Head of caudate nucleus (tissue), 42 donors: ENCODE measurements at places on chromosomes 16 and 17.

DNA sequence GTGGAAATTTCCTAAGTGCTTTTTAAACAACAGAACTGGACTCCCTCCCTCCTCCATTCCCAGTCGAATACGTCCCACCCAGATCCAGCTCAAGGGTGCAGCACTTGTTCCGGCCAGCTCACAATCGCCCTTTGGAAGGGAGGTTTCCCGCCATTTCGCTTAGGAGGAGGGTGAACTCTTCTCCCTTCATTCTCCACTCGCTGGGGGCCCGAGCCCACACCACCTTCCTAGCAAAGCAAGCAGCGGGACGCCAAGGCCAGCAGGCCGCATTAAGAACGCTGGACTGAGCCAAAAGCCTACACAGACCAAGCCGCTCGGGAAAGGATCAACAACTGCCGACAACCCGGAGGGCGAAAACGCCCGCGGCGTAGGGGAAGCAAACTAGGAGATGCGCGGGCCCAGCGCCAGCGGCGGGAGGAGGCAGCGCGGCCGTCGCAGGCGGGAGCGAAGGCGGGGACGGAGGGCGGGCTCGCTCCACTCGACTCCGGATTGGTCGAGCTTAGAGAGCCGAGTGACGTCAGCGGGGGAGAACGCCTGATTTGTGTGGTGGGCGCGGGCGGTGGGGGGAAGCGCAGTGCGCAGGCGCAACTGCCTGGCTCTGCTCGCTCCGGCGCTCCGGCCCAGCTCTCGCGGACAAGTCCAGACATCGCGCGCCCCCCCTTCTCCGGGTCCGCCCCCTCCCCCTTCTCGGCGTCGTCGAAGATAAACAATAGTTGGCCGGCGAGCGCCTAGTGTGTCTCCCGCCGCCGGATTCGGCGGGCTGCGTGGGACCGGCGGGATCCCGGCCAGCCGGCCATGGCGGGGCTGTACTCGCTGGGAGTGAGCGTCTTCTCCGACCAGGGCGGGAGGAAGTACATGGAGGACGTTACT lies at the start of gene PPM1D:
Gene PPM1D, plus strand, starts transcription at position 574 of the 870 bp plus-strand sequence. Its CDS starts 222 bp downstream, at position 796.
- DNase-seq = peak; percentile 99

DNA sequence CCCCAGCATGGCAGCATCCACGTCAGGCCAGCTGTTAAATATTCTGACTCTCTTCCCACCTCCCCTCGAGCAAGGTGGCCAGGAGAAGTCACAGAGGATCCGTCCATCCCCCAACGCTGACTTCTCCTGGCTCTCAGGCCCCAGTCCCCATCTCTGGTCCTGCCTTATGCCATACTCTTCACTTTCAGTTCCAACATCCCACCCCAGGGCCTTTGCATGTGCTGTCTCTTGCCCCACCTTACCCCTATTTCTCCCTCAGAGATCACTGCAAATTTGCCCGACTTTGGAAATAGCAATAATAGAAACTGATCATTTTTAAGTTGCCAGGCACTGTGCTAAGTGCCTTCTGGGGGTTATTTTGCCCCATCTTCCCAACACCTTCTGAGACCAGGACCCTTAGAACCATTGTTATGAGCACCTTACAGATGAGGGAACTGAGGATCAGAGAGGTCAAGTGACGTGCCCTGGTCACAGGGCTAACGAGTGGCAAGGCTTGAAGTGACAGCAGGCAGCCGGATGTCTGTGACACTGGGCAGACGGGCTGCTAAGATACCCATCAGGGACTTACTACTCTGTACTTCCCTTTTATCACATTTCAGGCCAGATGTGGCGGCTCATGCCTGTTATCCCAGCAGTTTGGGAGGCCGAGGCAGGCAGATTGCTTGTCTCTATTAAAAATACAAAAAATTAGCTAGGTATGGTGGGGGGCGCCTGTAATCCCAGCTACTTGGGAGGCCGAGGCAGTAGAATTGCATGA lies 17.7 kb downstream of the HID1 start:
- no peak for DNase-seq

DNA sequence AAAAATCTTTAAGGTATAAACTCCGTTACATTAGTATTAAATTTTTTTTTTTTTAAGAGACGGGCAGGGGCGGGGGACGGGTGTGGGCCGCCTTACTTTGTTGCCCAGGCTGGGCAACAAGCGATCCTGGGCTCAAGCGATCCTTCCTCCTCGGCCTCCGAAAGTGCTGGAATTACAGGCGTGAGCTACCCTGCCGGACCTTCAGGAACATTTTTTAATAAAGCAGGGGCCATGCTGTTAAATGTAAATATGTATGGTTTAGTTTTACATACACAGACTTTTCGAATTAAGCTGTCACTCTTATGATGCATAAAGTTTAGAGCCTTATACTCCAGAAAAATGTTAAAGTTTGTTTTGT lies 2.4 kb downstream of the PPM1D start:
- peak; percentile 18 for DNase-seq

- no peak for DNase-seq
Measured at GRCh38 chr17:12985431-12986293, 32.2 kb downstream of the ELAC2 start.

DNA sequence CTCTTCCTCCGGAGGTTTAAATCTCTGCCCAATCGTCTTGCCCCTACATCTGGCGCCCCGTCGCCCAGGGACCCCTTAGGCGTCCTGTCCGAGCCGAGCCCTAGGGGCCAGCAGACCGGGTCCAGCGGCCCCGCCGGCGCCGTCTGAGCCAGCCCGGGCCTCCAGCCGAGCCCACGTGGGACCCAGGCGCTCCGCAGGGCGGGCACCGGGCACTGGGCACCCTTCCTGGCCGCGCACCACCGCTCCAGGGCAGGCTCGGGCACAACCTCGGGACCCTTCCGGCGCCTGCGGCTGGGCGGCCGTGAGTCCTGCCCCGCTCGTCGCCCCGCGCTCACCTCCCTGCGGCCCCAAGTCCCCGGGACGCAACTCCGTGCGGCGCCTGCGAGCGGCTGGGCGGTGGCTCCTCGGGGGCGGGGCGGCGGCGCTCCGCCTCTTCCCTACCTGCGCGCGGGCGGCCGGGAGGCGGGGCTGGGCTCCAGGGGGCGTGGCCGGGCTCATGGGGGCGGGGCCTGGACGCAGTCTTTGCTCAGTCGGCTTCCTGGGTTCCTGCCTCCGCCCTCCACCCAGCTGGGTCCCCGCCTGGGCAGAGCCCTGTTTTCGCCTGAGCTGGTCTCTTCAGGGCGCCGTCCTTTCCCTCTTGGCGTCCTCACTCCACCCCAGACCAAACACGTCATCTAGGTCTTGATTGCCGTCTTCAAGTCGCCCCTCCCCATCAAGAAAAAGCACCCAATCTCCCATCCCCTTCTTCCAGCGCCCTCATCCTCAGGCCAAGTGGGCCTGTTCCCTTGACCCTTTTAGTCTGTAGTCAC lies at the start of gene RHBDF2:
Gene RHBDF2, minus strand, starts transcription at position 406 of the 809 bp plus-strand sequence. CDS start 19,899 bp downstream, outside the sequence.
- peak; percentile 87 for DNase-seq

DNA sequence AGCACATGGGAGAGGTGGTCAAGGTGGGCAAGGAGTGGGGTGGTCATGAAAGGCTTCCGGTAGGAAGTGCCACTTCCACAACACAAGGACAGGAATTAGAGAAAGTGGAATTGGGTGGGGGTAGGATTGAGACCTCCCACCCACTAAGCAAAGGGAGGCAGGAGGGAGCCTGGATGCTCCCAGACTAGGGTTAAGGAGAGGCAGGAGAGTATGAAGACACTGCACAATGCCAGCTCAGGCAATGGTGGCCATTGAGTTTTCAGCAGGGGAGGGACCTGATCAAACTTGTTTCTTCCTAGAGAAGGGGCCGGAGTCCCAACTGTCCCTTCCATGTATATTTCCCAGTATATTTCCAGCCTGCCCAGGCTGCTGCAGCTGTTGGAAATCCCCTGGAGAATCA lies 3.1 kb upstream of the RAB11FIP4 start:
- peak; percentile 38 for DNase-seq

- no peak for DNase-seq
Measured at GRCh38 chr17:77282524-77283515, 142.1 kb downstream of the SEC14L1 start.

GRCh38 chr16:58377932-58378331 lies 14.3 kb upstream of the GINS3 start:
- no peak for DNase-seq

GRCh38 chr16:56640076-56640475 lies 1.6 kb downstream of the MT1A start:
- no peak for DNase-seq

DNA sequence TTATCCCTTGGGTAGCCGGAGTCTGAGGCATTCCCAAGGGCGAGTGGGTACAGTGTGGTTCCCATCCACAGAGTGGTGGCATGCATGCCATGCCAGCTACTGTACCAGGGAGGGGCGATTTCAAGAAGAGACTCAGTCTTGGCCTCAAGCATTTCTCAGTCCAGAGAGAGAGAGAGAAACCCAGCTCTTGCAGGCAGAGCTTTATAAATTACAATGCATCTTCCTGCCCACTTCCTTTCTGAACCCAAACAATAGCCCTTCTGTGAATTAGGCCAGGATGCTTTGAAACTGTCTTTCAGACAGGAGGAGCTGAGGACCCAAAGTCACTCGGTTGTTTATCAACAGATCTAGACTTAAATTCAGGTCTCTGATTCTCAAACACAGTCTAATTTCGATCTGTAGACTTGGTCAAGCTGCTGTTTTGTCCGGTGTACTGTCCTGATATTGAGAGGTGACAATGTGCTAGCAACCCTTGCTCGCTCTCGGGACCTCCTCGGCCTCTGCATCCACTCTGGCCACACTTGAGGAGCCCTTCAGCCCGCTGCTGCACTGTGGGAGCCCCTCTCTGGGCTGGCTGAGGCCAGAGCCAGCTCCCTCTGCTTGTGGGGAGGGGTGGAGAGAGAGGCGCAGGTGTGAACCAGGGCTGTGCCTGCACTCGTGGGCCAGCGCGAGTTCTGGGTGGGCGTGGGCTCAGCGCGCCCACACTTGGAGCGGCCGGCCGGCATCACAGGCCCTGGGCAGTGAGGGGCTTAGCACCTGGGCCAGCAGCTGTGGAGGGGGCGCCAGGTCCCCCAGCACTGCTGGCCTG lies 408.0 kb downstream of the UTP18 start:
- DNase-seq = no peak

DNA sequence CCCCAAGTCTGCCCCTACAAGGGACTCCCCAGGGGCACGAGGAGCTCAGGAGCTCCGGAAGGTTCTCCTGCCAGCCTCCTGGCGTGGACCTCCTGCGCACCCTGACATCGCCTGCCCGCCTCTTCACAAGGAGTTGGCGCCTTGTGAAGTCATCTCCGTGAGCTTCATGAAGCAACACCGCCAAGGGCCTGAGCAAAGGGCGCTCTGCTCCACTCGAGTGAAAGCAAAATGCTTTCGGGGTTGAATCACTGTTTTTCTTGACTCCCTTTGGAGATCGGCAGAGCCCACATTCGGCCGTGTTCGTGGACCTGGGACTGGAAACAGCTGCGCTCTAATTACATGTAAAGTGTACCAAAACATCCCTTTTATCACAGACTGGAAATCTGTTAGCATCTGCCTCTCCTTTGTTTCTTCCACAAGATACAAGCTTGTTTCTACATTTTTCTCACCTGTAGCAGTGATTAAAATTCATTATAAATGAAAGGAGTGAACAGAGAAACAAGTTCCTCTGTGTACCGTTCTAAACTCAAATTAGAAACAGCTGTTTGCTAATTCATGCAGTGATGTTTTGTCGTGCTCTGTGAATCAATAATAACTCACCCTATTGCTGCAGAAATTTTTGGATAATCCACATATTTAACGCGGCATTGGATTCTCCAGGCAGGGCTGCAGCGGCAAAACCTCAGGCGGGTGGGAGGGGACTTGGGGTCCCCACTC lies 203.3 kb downstream of the ZNF423 start:
- no peak for DNase-seq

DNA sequence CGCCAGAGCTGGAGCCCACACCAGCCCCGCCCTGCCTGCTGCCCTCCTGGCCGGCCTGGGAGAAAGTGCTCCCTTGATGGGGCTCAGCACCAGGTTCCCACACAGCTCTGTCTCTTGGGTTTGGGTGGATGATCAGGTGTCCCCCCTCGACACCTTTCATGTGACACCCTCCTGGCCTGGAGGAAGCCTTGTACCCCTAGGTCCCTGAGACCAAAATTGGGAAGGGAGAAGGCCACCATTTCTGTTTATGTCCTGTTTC lies 19.4 kb upstream of the PLLP start:
- DNase-seq = no peak

GRCh38 chr16:3879258-3879886 lies 1.1 kb downstream of the CREBBP start:
- peak; percentile 27 for DNase-seq

DNA sequence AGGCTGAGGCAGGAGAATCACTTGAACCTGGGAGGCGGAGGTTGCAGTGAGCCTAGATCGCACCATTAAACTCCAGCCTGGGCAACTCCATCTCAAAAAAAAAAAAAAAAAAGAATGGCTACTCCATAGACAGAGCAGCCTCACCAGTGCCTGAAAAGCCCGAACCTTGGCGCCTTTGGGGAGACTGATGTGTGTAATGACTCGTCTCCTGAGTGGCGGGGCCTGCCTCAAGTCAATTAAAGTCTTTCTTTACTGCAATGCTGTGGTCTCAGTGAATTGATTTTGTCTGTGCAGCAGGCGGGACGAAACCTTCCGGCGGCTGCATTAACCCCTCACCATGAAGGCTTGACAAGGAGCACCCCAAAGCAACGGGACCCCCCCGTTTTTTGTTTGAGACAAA lies 3.5 kb upstream of the UQCC4 start:
- DNase-seq = no peak

DNA sequence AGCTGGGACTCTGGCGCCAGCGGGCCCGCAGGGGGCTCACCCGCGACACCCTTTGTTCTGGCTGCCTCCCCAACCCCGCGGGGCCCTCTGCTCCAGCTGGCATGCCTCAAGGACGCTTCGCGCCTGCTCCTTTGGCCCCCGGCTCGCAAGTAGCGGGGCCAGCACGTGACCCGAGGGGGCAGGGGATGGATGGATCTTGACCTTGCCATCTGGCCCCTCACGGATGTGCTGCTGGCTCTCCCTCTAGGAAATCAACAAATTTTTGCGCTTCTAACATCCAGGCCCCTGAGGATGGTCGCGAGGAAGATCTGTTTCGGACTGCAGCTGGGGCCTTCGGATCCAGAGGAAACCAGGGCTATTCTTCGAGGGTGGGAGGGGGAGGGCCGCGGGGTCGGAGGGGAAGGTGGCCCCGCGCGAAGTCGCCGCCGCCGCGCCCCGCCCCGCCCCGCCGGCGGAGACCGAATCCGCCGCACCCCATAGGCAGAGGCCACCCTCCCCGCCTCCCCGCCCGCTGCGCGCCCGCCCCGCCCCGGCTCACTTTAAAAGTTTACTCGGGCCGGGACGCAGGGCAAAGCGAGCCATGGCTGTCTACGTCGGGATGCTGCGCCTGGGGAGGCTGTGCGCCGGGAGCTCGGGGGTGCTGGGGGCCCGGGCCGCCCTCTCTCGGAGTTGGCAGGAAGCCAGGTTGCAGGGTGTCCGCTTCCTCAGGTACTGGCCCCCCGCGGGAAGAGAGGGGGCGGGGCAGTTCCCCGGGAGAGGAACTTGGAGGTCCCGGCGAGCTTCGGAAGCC lies at the start of gene ACSF2:
Gene ACSF2, plus strand, starts transcription at position 537 of the 790 bp plus-strand sequence. Its CDS starts 44 bp downstream, at position 581.
- peak; percentile 47 for DNase-seq

- DNase-seq = no peak
Measured at GRCh38 chr17:8732406-8733085, 12.1 kb downstream of the CCDC42 start.

GRCh38 chr17:18235743-18236256 lies 10.4 kb downstream of the LLGL1 start:
- no peak for DNase-seq

- peak; percentile 77 for DNase-seq
Measured at GRCh38 chr17:81142301-81143199, 22.8 kb upstream of the PVALEF start.
